ENCODE measurements at places on chromosomes 7 and 10. TPM values are rescaled to one million over a fixed set of nuclear protein-coding genes. Genes with fewer than 3 reads are reported as not detected.

Gene WIPF3
- total RNA-seq: 0.33 TPM

GRCh38 chr7:42645906-42646305 lies 266.0 kb downstream of the C7orf25 start:
- no peaks in the 10 kb centered on the region for H3K27me3 ChIP-seq
- no peaks in the 10 kb centered on the region for H3K4me1 ChIP-seq
- no peak for DNase-seq
- no peak overlapping the region for H3K4me3 ChIP-seq
- H3K27ac ChIP-seq: no peak overlapping the region
- H3K36me3 ChIP-seq: no peaks in the 10 kb centered on the region

DNA sequence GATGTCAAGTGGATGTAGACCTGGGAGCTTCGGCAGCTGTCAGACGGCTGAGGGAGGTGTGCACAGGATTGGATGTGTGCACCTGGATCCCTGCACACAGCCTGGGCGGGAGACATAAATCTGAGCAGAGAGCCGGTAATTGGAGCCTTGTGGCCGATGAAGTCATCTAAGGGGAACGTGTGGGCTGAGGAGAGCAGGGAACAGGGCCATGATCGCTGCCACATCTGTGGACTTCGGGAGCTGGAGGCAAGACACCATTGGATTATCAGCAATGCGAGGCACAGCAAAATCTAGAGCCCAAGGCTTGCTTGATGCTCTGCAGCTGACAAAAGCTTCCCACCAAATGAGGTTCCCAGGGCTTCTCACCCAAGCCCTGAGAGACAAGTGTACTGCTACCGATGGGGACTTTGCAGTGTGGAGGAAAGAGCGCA lies 147.7 kb downstream of the PTPN20 start:
- DNase-seq: no peak
- no peak overlapping the region for H3K4me3 ChIP-seq
- H3K4me1 ChIP-seq: no peaks in the 10 kb centered on the region
- H3K27me3 ChIP-seq: no peaks in the 10 kb centered on the region

Gene PHKG1
- not detected for total RNA-seq

DNA sequence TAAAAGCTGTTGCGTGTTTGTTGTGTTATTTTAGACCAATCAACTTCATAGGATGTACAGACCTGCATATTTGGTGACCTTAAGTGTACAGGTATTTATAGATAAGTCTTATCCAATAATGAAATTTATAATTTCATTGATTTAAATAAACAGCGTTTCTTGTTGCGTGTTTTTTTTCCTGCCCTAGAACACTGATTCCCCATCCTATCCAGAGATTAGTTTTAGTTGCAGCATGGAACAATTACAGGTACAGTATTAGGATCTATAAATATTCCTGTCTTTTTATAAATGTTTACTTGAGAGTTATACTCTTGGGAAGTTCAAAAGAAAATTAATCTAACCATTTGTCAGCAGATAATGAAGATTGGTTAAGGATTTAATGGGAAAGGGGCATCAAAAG lies 2.1 kb upstream of the BMI1 start:
- H3K27me3 ChIP-seq: no peaks in the 10 kb centered on the region
- H3K27ac ChIP-seq: no peak overlapping the region
- peaks cover 51% of the 10 kb centered on the region for H3K4me1 ChIP-seq

All from body of pancreas (tissue), 4 donors.